ENCODE measurements at places on chromosomes 4 and X. TPM values are rescaled to one million over a fixed set of nuclear protein-coding genes. Genes with fewer than 3 reads are reported as not detected.

The ZRSR2 gene
- 8.3 TPM for total RNA-seq

- H3K27ac ChIP-seq, result no peak overlapping the region
- no peak overlapping the region for H3K4me3 ChIP-seq
- H3K36me3 ChIP-seq, result no peaks in the 10 kb centered on the region
- DNase-seq, result no peak
- no peaks in the 10 kb centered on the region for H3K4me1 ChIP-seq
- H3K27me3 ChIP-seq, result no peaks in the 10 kb centered on the region
These were observed 517.0 kb downstream of the ZIC3 start for GRCh38 chrX:138082896-138083295.

The MAP7D3 gene
- 14.8 TPM for total RNA-seq

DNA sequence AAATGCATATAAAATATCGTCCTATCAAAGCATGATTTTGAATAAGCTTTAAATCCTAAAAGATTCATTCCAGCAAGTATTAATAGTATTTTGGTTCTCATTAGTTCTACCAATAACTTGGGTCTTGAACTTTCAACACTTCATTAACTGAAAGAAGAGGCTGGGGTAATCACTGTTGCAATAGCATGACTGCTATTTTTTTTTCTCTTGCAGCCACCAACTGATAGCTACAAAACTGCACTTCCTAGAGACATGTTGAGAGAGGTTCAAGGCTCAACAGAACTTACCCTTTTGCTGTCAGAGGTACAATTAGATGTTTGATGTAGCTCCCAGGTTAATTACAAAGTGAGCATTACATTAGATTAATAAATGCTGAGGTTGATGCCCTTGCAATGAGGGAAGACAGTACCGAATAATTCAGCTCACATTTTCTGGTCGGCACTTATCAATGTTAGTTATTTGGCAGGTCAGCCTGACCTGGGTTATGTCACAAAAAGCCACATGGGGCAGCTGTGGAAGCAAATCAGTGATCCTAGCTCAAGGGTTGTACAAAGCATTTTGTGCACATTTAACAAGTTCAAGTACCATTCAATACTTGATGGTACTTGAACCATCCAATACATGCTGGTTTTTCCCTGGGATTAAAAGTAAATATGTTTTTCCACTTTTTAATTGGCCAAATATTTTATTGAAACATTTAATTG lies 29.9 kb upstream of the TET2 start:
- H3K27me3 ChIP-seq, result no peaks in the 10 kb centered on the region
- H3K4me3 ChIP-seq, result no peak overlapping the region
- no peak overlapping the region for H3K27ac ChIP-seq
- no peaks in the 10 kb centered on the region for H3K4me1 ChIP-seq
- no peak for DNase-seq

The SHROOM3 gene
- total RNA-seq, result 0.06 TPM

The SSX1 gene
- not detected for total RNA-seq
